ENCODE measurements at places on chromosomes 6 and 20.

GRCh38 chr6:31393932-31394331 lies 9.5 kb upstream of the MICA start:
- no peak for DNase-seq

DNA sequence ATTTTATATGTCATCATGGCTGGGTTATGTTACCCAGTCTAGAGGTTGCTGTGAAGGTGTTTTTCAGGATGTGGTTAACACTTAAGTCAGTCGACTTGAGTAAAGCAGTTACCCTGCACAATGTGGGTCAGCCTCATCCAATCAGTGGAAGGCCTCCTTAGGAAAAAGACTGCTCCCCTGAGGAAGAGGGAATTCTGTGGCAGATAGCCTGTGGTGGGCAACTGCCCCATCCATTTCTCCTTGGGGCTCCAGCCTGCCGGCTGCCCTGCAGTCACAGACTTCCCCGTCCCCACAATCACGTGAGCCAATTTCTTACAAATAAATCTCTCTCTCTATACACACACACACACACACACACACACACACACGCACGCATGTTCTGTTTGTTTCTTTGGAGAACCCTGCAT lies 34.5 kb upstream of the MPC1 start:
- DNase-seq = no peak

DNA sequence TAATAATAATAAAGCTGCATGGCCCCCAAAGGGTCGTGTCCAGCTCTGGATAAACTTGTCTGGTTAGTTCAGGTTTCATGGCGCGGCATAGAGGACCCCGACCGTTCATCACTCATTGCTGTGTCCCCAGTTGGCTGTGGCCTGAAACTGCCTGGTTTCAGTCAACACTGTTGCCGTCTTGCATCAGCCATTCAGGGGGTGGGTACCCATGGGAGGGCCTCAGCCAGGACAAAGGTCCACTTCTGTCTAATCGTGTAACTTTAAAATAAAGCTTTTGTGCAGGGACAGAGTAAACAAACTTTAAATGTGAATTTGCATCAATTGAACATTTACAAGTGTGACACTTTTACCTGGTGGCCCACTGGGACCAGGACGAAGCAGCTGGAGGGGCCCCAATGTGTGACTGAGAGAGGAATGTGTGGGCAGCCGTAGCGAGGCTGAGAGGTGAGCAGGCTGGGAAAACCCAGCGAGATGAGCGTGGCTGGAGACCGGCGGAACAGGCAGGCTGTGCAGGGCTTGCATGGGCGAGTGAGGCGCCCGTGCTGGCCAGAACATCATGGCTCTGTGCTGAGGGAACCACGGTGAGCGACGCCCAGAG lies 22.3 kb upstream of the UNC93A start:
- DNase-seq = no peak

DNA sequence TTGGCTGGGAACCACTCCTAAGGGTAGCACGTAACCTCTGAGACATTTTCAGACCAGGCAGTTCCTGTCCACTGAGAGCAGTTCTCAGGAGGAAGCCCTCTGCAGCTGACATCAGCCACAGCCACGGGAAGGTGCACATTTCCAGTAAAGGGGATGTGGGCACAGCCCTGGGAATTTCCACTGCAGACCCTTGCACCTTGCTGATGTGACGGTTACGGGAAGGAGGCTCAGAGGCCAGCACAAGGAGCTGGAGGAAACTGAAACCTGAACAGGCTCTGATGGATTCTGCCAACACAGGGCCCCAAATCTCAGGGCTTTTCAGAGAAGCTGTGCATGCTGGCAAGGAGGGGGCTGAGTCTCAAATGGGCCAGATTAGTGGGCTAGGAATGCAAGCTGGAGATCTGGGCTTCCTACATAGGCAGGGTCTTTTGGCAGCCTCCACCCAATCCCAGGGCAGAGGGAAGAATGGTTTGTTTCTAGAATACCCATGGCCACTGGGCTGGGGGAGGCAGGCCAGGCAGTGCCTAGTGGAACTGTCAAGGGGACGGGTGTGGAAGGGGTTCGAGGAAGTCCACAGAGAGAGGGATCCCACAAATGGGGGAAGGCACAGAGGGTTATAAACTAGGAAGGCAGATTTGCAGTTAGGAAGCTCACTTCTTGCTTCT lies 14.2 kb downstream of the EBF4 start:
- no peak for DNase-seq

DNA sequence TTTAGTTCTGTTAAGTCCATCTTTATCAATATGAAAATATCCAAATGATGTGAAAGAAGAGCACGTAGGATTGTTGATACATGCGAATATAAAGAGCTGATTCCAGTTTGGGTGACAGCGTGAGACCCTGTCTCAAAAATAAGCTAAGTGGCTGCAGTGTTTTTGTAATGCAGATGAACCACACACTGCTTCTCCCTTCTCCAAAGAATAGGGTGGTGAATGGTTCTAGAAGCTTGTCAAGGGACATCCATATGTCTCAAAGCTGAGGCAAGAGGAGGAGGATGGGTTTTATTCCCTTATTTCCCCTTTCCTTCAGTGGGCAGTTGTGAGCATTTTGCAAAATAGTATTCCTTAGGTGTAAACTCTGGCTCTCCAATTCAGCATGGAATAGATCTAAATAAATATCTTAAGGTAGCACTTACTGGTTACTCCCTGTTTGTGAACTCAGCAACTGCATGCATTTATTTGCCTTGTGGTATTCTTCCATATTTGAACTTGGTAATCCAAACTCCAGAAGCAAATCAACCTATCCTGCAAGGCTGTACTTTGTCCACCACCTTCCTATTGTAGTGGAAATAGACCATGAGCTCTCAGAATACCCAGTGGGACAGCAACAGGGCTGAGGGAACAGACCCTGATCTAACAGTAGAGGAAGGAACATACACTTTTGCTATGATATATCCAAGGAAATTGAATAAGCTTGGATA lies 38.0 kb downstream of the XRN2 start:
- no peak for DNase-seq

GRCh38 chr20:62754991-62755356 lies 41.3 kb upstream of the MRGBP start:
- DNase-seq = no peak

DNA sequence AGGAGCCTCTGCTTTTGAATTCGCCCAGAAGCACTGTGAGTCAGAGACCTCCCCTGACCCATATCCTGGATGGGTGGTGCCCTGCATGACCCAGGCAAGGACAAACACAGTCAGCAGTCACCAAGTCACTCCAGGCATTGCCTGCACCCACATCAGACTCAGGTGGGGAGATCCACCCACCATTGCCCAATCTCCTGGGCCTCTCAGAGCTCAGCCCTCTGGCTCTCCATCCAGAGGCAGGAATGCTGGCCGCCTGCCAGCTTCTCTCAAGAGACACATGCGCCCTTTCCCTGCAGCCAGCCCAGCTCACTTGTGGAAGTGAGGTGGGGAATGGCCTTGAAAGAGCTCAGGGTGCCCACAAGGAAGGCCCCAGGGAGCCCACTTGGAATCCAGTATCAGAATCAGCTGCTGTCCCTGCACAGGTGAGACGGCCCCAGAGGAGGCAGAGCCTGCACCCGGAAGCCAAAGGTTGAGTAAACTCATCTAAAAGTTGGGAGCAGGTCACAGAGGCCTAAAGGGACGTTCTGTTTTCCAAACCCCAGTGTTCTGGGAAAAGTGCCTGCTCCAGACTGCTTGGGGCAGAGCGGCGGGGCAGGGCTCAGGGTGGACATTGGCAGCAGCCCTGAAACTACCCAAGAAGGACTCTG lies 129.8 kb downstream of the PREX1 start:
- DNase-seq = peak; percentile 72

DNA sequence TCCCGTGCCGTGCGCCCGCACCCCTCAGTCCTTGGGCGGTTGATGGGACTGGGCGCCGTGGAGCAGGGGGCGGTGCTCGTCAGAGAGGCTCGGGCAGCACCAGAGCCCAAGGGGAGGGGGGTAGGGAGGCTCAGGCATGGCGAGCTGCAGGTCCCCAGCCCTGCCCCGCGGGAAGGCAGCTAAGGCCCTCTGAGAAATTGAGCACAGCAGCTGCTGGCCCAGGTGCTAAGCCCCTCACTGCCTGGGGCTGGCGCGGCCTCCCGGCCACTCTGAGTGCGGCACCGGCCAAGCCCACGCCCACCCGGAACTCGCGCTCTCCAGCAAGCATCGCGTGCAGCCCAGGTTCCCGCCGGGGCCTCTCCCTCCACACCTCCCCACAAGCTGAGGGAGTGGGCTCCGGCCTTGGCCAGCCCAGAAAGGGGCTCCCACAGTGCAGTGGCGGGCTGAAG lies 16.4 kb downstream of the SOX4 start:
- no peak for DNase-seq

DNA sequence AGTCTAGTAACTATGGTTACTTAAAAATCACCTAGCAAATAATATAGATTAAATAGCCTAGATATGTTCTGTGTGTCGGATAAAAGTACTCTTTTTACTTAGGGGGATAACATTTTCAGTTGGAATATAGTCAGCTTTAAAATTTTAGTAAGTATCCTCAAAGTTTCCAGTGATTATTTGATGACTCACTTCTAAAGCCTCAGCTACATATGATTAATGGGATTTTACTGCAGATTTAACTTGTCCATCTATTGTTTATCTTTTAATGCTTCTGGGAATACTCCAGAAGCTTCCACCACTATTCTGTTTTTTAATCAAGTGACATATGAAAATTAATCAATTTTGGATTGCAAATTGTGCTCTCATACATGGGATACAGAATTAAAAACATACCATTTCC lies 8.7 kb upstream of the TENT5A start:
- DNase-seq = peak; percentile 58

GRCh38 chr6:32152769-32153563 lies 975 bp upstream of the PPT2 start:
- DNase-seq = no peak

DNA sequence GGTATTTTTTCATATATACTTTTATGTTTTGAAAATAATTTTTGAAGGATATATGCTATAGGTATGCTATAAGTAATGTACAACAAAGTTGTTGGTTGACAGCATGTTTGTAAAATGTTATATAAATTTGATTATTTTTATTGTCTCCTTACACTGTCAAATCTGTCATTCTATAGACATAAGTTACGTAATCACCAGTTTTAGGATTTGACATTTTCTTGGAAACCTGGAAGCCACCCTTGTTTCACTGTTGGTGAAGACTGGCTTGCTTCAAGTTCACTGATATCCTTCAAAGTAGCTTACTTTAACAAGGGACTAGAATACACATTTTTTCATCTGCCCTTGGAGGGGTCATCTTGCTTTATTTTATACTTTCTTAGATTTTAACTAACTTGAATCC lies 1288.6 kb upstream of the EYS start:
- no peak for DNase-seq

DNA sequence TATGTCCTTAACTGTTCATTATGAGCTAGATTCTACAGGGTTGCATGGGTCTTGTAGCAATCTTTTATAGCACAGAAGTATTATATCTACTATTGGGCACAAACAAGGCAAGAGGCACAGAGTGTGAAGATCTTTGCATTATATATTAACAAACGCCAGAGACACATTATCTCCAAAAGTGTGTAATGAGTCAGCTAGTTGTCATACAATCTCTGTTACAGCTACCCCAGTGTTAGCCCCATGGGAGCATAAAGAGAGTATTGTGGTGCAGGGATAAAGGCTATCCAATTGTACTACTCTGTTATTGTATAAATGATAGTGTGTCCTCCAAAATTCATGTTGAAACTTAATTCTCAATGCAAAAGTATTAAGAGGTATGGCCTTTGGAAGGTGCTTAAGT lies 148.4 kb upstream of the RIMS1 start:
- DNase-seq = no peak

DNA sequence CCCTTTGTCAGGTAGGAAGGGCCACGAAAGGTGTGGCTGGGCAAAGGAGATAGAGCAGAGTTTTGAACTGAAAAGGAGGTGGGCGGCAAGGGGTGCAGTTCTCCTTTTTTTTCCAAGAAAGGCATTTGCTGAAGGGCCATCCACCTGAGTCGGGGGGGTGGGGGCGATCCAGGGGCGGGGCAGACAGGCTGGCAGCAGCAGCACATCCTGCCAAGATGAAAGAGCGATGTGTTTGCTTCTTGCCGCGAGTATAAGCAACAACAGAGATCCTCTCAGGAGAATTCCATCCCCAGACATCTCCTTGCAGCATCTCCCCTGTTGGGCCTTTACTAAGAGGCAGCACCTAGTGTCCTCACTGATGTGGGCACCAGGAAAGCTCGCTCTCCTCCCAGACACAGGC lies 516.5 kb downstream of the CD83 start:
- no peak for DNase-seq

DNA sequence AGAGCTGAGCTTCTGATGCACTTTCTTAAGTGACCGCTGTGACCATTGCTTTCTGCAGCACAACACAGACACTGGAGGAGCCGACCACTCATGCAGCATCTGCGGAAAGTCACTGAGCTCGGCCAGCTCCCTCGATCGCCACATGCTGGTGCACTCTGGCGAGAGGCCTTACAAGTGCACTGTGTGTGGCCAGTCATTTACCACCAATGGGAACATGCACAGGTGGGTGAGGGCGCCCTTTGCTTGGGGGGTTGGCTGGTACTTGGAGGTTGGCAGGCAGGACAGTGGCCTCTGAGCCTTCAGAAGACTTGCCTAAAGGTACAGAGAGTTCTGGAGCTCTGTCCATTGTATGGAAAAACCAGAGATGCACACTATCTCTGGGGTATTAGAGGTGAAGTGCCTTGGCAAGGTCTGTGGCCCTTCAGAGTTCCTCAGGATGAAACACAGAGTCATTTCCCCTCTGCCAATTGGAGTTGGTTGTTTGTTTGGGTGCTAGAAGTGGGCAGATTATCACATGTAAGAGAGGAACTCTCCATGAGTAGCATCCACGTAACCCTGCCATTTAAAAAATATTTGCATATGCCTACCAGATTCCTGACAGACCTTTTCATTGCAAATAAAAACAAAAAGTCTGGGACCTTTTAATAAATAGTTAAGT lies 81.5 kb downstream of the RREB1 start:
- no peak for DNase-seq

All from A172 (cell line).